ENCODE measurements at places on chromosomes 2 and 18. TPM values are rescaled to one million over a fixed set of nuclear protein-coding genes. Genes with fewer than 3 reads are reported as not detected.

DNA sequence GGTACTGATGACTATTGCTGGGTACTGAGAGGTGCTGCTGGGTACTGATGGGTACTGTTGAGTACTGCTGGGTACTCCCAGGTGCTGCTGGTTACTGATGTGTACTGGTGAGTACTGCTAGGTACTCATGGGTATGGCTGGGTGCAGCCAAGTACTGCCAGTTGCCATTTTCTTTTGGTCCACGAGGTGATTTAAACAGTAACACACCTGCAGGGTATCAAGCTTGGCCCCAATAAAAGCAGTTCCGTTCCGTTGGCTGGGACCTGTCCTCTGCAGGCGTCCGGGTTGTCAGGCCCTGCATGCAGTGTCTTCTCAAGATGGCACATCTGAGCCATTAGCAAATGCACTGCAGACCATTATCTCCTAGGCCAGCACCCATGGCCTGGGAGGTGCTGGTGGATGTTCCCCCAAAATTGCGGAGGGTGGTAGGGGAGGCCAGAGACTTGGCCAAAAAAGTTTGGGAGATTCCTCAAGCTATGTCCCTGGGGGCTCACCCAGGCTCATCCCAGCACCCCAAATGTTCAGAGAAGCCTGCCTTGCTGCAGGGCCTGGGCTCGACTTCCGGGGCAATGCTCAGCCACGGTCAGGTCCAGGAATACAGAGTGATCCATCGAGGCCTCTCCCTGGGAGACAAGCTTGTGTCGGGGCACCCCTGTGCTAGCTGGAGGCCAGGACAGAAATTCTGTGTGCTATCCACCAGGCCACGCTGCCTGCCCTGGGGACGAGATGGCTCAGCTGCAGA, 165.2 kb downstream of the TWIST2 start:
- DNase-seq: no peak

DNA sequence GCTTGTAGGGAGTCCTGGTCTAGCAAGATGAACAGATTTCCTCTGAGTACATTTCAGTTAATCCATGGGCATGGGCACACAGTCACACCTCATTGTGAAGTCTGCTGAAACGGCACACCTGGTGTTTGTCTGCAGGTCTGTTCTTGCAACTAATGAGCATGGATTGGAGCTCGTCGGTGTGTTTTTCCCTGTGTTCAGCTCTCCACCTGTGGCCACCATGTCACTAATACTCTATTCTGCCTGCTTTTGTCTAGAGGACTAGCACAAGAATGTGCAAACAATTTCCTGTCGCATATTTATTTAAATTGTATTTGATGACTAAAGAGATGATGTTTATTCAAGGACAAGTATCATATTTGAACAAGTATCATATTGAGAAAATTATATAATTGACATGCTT, 24.5 kb upstream of the PPP4R1 start:
- no peak for DNase-seq

DNA sequence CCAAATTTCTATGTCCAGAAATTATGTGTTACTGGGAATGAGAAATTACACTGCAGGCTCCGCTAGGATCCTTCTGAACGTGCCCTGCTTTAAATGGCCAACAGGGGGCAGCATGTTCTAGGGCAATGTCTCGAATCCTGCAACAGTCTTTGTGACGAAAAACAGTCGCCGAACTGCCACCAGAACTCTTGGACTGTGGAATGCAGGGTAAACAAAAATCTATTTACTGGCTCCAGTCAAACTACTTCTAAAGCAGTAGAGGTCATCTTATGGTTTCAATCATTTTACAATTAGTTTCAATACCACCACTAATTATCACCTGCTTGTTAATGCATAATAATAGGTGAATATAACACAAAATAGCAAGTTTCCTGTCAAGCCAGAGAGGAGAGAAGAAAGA, 9.8 kb upstream of the ZNF397 start:
- DNase-seq: peak; percentile 90

- no peak for DNase-seq
Observed at GRCh38 chr2:39356922-39357639, 80.0 kb downstream of the MAP4K3 start.

DNA sequence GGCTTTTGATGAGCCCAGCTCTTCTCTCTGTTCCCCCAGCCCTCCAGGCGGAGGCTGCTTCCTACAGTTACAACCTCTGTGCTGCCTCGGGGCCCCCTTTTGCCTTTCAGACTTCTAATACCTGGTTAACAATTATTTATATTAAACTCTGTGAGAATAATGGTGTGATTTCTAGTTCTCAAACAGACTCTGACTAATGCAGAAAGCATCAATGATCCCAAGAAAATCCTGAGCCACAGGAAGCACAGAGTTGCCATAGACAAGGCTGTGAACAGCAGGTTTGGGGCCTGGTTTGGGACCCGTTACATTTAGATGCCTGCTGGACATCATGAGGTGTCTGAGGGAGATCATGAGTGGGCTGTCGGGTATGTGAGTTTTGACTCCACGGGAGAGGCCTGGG, 37.4 kb upstream of the MYO3B start:
- DNase-seq: no peak

- peak; percentile 60 for DNase-seq
Observed at GRCh38 chr2:231800493-231801091, 14.3 kb downstream of the COPS7B start.

- no peak for DNase-seq
Observed at GRCh38 chr2:98382739-98383138, 36.5 kb downstream of the CNGA3 start.

DNA sequence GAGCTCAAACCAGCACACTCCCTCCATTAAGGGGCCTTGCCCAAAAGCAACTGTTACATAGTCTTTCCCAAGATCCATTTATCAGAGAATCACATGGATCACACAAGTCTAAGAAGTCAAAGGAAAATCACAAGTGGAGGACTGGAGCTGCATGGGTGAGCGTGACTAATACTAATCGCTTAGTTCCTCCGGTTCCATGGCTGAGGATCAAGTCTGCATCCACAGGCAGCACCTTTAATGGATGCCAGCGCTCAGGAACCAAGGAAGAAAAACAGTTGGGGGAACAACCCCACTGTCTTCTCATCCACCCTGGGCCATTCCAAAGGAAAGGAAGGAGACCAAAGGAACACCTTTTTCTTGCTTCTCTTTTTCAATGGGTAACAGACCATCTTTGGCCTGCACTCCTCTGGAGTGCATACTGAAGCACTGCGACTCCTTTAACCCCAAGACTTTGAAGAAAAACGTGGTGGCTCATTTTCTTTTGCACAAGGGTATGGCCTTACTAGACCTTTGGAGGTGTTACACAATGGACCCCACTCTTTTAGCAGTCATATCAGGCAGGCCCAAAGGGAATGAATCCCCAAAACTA, 9.2 kb upstream of the WDR33 start:
- no peak for DNase-seq

DNA sequence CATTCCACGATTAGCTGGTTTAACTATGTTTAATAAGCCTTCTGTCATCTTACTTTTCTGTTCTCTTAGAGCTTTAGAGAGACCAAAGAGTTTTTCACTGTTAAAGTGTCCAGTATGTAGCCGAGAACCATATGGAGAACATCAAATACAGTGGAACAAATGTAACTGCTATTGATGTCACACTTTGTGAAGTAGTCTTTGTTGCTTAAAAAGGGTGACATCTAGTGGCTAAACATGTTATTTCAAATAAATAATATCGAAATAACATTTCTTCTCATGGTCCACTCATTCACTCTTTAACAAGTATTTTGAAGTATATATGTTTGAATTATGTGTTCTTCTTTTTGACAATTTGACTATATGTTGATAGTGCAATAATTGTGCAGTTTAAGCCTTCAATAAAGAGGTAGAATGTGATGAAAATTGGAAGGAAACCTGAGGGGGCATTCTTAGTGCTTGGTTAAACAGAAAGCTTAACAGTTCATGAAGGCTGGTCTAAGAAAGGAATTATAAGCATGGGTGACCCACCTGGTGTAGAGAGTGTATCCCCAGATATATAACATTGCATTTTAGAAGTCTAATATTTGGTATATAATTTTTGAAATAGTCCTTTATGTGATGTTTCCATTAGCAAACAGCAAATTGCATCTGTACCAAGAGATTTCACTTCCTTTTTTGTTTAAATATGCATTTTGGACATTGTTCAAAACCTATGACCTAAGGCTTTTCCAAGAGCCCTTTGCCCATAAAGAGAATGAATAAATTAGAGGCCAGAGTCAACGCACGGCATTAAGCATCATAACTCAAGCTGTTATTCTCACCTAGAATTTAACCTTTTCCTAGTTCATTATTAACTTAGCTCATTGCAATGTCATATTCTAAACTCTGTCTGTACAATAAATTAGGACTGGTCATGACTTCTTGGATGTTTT, 112.1 kb downstream of the KYNU start:
- no peak for DNase-seq

DNA sequence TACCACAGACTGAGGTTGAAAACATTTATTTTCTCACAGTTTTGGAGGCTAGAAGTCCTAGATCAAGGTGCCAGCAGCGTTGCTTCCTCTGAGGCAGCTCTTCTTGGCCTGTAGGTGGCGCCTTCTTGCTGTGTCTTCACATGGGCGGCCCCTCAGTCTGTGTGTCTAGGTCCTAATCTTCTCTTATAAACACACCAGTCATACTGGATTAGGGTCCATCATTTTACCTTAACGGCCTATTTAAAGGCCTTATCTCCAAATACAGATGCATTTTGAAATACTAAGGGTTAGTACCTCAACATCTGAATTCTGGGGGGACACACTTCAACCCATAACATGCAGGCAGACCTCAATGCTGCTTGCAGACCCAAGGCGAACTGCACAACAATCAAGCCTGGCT, 4.4 kb upstream of the RMC1 start:
- DNase-seq: peak; percentile 89

GRCh38 chr2:213958086-213958485, 452.8 kb upstream of the VWC2L start:
- no peak for DNase-seq

- DNase-seq: no peak
Observed at GRCh38 chr2:68937346-68938055, 15.2 kb downstream of the GKN2 start.

GRCh38 chr2:70986499-70987189, 8.0 kb downstream of the TEX261 start:
- DNase-seq: peak; percentile 3

- no peak for DNase-seq
Observed at GRCh38 chr18:50398947-50399346, 24.1 kb downstream of the SKA1 start.

DNA sequence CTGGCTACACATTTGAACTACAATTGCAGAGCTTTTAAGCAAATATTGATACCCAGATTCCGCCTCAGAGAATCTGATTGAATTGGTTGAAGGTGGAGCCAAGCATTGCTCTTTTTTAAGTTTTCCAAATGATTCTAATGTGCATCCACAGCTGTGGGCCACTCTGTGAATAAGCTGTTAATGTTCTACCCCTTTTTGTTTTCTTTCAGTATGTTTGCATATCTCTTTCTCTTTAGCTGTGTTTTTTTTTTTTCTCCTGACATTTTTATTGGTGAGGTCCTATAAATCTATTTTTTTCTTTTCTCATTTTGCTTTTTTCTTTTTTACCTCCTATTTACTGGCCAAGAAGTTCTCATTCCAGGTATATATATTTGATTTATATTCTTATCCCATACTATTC, 6.5 kb downstream of the SCN3A start:
- DNase-seq: no peak

DNA sequence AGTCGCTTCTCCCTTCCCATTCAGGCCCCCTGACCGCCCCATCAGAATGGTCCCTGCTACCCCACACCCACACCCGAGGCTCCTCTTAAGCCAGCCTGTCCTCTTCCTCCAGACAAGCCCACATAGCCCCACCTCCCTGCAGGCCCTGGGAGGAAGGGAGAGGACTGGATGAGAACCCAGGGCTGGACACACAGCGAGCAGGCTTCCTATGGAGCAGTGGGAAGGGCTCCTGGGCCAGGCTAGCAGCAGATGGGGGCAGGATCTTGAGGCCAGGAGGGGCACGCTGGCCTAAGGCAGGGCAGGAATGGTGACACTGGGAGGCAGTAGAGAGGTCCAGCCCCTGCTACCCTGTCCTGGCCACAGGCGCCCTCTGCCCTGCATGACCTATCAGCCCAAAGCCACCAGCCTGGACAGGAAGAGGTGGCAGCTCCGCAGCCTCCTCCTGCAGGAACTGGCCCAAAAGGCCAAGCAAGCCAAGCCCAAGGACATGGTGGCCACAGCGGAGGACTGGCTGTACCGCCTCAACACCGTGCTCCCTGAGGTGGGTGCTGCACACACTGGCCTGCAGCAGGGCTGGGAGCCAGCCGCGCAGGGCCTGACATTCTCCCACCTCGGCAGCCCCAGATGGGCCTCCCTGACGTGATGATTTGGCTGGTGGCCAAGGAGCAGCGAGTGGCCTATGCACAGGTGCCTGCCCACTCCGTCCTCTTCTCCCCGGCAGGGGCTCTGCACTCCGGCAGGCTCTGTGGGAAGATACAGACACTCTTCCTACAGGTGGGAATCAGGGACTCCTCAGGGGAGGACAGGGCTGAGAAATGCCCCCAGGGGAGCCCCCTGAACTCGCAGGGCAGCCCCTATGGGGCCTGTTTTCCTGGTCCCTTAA, 43.3 kb downstream of the FER1L5 start:
- no peak for DNase-seq

GRCh38 chr2:170943596-170943995, 14.5 kb downstream of the GORASP2 start:
- no peak for DNase-seq

GRCh38 chr2:20378891-20379519, 28.4 kb upstream of the PUM2 start:
- peak; percentile 91 for DNase-seq

GRCh38 chr2:197706839-197707207, 1.7 kb downstream of the MARS2 start:
- DNase-seq: no peak

DNA sequence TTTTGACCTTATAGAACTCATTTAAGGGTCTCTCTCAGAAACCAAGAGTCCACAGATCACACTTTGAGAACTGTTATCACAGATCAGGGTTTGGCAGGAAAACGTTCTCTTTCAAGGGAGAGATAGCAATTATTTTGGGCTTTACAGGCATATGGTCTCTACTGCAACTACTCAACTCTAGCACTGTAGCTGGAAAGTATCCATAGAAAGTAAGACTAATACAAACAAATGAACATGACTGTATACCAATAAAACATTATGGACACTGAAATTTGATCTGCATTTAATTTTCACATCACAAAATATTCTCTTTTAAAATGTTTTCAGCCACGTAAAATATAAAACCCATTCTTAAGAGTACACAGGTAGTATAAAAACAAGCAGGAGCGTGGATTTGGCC, 100.5 kb downstream of the TRIP12 start:
- no peak for DNase-seq

- no peak for DNase-seq
Observed at GRCh38 chr18:10757349-10757748, 231.5 kb downstream of the NAPG start.

GRCh38 chr2:102512161-102512560, 39.1 kb downstream of the SLC9A4 start:
- DNase-seq: no peak

- DNase-seq: no peak
Observed at GRCh38 chr2:181846399-181847197, 44.9 kb upstream of the ITPRID2 start.

Gene CAPN14
- 0.47 TPM for total RNA-seq

Gene MAP3K19
- 6.8 TPM for total RNA-seq

Gene CCDC148
- total RNA-seq: 5.0 TPM

Gene SLC4A3
- total RNA-seq: 31.3 TPM

Gene TTL
- total RNA-seq: 11.4 TPM

Gene FBXO36
- 6.8 TPM for total RNA-seq

Gene HJURP
- total RNA-seq: 13.9 TPM

Gene ZNF804A
- total RNA-seq: 0.50 TPM

Gene NAT8
- not detected for total RNA-seq

Data from testis (tissue), 5 donors.